ENCODE measurements at places on chromosomes 12 and 14. TPM values are rescaled to one million over a fixed set of nuclear protein-coding genes. Genes with fewer than 3 reads are reported as not detected.

DNA sequence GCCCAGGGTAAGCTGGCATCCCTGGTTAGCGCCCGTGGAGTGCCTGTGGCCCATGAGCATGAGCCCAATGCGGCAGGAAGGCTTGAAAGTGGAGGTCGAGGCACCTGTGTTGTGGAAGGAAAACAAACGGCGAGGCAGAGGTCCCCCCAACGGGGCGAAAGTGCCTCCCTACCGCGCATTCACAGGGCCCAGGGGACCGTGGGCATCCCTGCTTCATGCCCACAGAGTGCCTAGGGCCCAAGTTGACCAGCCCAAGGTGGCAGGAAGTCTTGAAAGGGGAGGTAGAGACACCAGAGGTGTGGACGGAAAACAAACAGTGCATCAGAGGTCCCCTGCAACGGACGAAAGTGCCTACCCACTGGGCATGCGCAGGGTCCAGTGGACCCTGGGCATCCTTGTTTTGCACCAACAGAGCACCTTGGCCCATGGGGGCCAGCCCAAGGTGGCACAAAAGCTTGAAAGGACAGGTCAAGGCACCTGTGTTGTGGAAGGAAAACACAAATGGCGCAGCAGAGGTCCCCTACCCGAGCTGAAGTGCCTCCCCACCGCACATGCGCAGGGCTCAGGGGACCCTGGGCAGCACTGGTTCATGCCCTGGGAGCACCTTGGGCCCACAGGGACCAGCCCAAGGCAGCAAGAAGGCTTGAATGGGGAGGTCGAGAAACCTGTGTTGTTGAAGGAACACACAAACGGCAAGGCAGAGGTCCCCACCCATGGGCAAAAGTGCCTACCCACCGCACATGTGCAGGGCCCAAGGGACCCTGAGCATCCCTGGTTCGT is 377.5 kb downstream of the ALG10 start:
- H3K4me3 ChIP-seq: no peak overlapping the region
- H3K27me3 ChIP-seq: no peaks in the 10 kb centered on the region
- peak; percentile 0 for DNase-seq
- no peaks in the 10 kb centered on the region for H3K4me1 ChIP-seq
- H3K36me3 ChIP-seq: no peaks in the 10 kb centered on the region
- no peak overlapping the region for H3K27ac ChIP-seq

GRCh38 chr12:42590330-42590934 is 886 bp upstream of the PRICKLE1 start:
- H3K27me3 ChIP-seq: peaks cover 11% of the 10 kb centered on the region
- peaks cover 15% of the 10 kb centered on the region for H3K4me1 ChIP-seq
- H3K4me3 ChIP-seq: peak overlapping the region; percentile 63
- no peak overlapping the region for H3K27ac ChIP-seq

DNA sequence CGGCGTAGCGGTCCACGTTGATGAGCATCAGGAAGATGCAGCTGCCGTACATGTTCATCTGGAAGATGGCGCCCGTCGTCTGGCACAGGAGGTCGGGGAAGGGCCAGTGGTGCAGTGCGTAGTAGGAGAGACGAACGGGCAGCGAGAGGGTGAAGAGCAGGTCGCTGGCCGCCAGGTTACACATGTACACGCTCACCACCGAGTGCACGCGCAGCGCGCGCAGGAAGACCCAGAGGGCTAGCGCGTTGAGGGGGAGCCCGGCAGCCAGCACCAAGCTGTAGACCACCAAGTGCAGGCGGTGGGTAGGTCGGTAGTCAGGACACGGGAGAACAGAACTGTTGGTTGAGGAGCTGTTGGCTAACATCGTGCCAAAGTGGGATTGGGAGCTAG is 13.7 kb upstream of the CHD4 start:
- H3K4me1 ChIP-seq: no peaks in the 10 kb centered on the region
- no peaks in the 10 kb centered on the region for H3K27me3 ChIP-seq
- no peak overlapping the region for H3K4me3 ChIP-seq
- no peak overlapping the region for H3K27ac ChIP-seq

- DNase-seq: no peak
- H3K4me3 ChIP-seq: no peak overlapping the region
- H3K27ac ChIP-seq: no peak overlapping the region
- H3K4me1 ChIP-seq: peaks cover 3% of the 10 kb centered on the region
Observed at GRCh38 chr12:53978477-53979356, 4.0 kb upstream of the HOTAIR start.

- H3K27me3 ChIP-seq: no peaks in the 10 kb centered on the region
- H3K27ac ChIP-seq: no peak within 1 kb of the TSS
- H3K4me1 ChIP-seq: no peaks in the 10 kb centered on the region
- DNase-seq: peak; percentile 25
- no peaks in the 10 kb centered on the region for H3K36me3 ChIP-seq
- H3K4me3 ChIP-seq: peak within 1 kb of the TSS; percentile 68
Observed at GRCh38 chr12:22334410-22335100, at the start of gene ST8SIA1. Gene ST8SIA1, minus strand, starts transcription at chr12:22334707. Its CDS starts 475 bp downstream, at chr12:22334232.

DNA sequence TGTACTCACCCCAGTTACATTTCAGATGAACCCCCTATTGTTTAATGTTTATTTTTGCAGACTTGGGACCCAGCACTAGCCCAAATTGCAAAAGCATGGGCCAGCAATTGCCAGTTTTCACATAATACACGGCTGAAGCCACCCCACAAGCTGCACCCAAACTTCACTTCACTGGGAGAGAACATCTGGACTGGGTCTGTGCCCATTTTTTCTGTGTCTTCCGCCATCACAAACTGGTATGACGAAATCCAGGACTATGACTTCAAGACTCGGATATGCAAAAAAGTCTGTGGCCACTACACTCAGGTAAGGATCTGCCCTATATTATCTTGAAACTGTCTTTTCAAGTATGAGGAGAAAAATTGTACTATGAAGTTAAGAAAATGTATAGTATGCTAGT is 1.2 kb downstream of the GLIPR1 start:
- no peaks in the 10 kb centered on the region for H3K4me1 ChIP-seq
- DNase-seq: no peak
- H3K27ac ChIP-seq: no peak overlapping the region

DNA sequence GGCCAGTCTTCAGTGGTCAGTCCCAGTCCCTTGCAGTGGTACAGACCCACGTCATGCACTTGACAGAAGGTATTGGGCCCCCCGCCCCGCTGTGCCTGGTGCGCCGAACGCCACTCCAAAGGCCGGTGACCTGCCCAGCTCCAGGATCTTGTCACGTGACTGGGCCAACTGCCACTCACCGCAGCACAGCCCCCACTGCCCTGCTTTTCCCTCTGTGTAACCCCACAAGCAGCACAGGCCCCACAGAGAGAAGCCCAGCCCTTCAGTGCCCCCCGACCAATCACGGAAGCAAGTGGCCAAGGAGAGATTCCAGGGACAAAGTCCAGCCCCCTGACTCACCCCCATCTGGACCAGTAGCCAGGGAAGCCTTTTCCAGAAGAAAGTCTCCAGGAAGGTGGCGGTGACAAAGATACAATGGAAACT is 498 bp downstream of the GPR132 start:
- H3K4me3 ChIP-seq: no peak overlapping the region
- no peak for DNase-seq
- H3K36me3 ChIP-seq: no peaks in the 10 kb centered on the region
- peaks cover 45% of the 10 kb centered on the region for H3K4me1 ChIP-seq
- H3K27ac ChIP-seq: no peak overlapping the region

KCNC2 gene
- not detected for total RNA-seq

CLEC2A gene
- not detected for total RNA-seq

Data from SJCRH30 (cell line).